ENCODE measurements at places on chromosomes 2 and 18.

GRCh38 chr18:2636126-2636631, 19.3 kb upstream of the SMCHD1 start:
- DNase-seq: no peak

- no peak for DNase-seq
Observed at GRCh38 chr2:58921676-58922075, 680.6 kb upstream of the FANCL start.

GRCh38 chr2:88127638-88127887, 299 bp downstream of the FABP1 start:
- DNase-seq: no peak

GRCh38 chr2:99507937-99508818, 18.4 kb upstream of the REV1 start:
- no peak for DNase-seq

- no peak for DNase-seq
Observed at GRCh38 chr2:235085476-235085875, 133.7 kb downstream of the SH3BP4 start.

- DNase-seq: no peak
Observed at GRCh38 chr2:65495251-65495877, 63.0 kb upstream of the SPRED2 start.

DNA sequence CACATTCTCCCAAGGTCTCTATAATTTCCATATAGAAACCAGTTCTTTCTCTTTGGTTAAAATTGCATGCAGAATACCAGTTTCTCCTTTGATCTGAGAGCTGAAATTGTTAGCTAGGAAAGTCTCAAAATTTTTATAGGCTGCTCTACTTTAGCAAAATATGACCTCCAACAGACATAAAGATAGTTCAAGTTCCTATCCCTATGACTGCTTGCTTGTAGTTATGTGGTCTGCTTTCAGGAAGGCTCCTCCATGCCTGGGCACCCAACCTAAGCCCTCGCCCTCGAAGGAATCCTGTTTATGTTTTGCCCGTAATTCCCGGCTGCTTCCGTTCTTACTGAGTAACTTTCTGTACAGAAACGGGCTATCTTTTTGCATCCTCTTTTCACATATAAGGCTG, 28.0 kb upstream of the LTBP1 start:
- no peak for DNase-seq

GRCh38 chr2:218029366-218030360, 26.9 kb upstream of the TNS1 start:
- DNase-seq: no peak

GRCh38 chr18:75582406-75582821, 154.9 kb upstream of the SMIM21 start:
- DNase-seq: no peak

GRCh38 chr18:55139836-55140235, 180.6 kb upstream of the CCDC68 start:
- no peak for DNase-seq

- DNase-seq: no peak
Observed at GRCh38 chr2:95346231-95346737, 49.1 kb downstream of the KCNIP3 start.

DNA sequence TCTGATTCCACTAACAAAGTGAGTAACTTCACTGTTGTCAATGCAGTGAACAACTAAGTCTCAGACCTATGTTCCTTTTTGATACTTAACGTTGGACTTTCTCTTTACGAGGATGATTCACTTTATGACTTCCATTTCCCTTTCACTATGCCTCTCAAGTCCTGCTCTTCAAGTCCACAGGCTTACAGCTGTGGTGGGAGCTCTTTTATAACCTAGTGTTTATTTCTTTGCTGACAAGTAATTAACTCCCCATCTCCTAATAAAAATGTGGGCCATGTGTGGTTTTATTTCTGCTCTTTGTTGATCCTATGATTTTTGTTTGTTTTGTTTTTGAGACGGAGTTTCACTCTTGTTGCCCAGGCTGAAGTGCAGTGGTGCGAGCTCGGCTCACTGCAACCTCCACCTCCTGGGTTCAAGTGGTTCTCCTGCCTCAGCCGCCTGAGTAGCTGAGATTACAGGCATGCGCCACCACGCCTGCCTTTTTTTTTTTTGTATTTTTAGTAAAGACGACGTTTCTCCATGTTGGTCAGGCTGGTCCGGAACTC, 142.1 kb downstream of the USP34 start:
- DNase-seq: no peak

- no peak for DNase-seq
Observed at GRCh38 chr2:204795156-204795555, 249.9 kb downstream of the PARD3B start.

- DNase-seq: peak; percentile 68
Observed at GRCh38 chr18:62281684-62282083, 43.4 kb upstream of the TNFRSF11A start.

DNA sequence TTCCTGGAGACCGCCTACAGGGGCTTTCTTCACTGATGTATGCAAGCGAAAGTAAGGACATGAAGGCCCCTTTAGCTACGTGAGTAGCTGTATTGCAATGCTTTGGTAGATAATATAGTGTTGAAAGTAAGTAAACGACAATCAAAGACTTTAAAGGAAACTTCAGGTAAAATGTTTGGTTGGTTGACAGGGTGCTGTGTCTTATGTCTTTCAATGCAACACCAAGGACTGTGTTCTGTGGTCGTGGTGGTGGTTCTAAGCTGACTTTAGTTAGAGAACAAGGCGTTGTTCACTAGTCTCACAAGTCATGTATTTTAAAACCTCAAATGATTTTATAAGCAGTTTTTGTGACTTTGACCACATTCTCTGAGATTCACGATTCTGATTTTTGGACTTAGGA, 58.0 kb upstream of the CABYR start:
- no peak for DNase-seq

DNA sequence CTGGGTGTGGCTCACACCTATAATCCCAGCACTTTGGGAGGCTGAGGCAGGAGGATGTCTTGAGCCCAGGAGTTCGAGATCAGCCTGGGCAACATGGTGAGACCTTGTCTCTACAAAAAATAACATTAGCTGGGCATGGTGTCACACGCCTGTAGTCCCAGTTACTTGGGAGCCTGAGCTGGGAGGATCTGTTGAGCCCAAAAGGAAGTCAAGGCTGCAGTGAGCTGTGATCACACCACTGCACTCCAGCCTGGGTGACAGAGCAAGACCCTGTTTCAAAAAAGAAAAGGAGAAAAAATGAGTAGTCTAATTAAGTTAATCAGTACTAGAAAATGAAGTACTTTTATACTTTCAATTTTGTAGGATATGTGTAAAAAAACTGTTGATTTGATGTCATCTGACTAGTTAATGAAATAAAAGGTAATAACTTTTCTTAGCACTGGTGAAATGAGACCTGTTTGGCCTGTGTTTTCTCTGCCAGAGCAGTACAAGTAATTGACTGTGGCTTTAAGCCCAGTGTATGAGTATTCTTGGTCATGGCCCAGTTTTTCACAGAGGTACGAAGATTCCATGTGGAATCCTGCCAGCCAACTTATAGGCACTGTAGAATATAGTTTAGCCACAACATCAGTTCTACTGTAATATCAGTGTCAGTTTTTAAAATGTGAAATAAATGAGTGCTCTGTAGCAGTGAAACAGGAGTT, 35.8 kb downstream of the MFSD6 start:
- DNase-seq: no peak

GRCh38 chr2:134676960-134677359, 41.8 kb downstream of the TMEM163 start:
- DNase-seq: no peak

Measured in non-pigmented ciliary epithelial cell (primary cell).